ENCODE measurements at places on chromosomes 7 and 10. TPM values are rescaled to one million over a fixed set of nuclear protein-coding genes. Genes with fewer than 3 reads are reported as not detected.

DNA sequence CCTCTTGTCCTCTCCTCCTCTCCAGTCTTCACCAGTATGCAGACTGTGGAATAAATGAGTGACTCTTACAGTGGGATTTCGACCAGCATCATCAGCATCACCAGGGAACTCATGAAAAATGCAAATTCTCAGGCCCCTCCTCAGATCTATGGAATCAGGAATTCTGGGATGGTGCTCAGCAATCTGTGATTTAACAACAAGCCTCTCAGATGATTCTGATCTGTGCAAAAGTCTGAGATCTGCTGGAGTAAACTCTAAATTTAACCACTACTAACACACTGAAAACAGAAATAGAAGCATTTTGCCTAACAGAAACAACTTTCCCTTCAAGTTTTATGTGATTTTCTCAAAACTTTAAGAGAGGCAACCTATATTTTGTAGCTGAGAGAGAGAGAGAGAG lies 124.8 kb upstream of the FAM3C start:
- DNase-seq = no peak

DNA sequence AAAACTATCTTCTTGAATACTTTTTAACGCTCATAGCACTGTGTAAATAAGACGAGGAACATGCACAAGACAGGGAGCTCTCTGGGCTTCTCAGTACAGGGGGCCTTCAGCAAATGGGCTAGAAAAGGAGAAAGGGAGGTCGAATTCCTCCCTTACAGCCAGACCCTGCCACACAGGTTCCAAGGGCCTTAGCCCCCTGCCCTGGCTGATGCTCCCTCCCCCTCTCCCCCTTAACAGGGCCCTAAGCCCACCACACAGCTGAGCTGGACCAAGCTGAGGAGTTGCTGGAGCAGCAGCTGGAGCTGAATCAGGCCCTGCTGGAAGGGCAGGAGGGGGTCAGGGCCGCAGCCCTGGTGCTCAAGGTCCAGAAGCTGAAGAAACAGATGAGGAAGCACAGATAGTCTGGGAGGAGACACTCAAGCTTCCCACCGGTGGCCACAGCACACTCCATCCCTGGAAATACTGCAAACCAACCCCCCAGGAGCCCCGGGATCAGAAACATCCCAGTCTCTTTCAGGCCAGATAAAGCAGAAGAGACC lies 153.9 kb downstream of the SNX13 start:
- DNase-seq = no peak

- no peak for DNase-seq
These were observed 87.6 kb downstream of the NOD1 start for GRCh38 chr7:30390736-30391636.

GRCh38 chr7:131556053-131556908 lies at the start of gene PODXL:
Gene PODXL (minus strand): TSS chr7:131556628. CDS start chr7:131556359, 269 bp downstream.
- peak; percentile 43 for DNase-seq

DNA sequence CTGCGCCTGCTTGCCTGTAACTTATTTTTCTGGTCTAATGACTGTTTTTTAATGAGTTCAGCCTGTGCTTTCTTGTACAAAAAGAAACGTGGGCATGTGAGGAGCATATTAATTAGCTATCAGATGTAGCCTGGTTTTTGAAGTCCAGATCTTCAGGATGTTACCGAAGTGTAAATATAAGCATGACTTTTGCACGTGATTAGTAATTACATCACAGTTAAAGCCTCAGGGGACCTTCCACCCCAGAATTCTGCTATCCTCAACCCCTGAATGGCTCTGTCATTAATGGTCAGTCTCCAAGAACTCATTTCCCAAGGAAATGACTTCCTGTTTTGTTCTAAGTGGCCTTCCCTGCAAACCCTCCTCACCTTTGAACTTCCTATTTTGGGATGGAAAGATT lies 2.1 kb upstream of the PRXL2A start:
- DNase-seq = no peak

DNA sequence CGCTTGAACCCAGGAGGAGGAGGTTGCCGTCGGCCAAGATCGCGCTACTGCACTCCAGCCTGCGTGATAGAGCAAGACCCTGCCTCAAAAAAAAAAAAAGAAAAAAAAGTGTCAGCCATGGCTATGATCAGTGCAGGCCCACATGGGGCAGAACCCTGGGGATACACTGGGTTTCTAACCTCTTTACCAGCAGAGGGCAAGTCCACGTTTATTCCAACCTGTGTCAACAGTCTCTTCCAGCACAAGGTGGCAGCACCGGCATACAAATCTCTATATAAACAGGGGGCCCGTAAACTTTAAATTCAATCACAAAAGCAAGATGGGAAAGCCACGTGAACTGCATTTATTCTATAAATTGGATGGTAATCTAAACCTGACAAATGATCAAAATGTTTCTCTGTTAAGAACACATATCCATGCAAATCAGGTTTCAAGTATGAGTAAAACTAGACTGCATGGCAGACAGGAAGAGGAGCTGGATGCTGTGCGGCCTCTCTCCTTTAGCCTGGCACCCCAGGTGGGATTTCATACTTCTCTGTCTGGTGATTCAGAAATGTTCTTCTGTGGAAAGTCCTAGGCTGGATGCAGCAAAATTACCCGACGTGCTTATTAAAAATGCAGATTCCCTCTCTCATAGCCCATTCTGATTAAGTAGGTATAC lies 60.0 kb upstream of the STEAP1B start:
- peak; percentile 77 for DNase-seq

DNA sequence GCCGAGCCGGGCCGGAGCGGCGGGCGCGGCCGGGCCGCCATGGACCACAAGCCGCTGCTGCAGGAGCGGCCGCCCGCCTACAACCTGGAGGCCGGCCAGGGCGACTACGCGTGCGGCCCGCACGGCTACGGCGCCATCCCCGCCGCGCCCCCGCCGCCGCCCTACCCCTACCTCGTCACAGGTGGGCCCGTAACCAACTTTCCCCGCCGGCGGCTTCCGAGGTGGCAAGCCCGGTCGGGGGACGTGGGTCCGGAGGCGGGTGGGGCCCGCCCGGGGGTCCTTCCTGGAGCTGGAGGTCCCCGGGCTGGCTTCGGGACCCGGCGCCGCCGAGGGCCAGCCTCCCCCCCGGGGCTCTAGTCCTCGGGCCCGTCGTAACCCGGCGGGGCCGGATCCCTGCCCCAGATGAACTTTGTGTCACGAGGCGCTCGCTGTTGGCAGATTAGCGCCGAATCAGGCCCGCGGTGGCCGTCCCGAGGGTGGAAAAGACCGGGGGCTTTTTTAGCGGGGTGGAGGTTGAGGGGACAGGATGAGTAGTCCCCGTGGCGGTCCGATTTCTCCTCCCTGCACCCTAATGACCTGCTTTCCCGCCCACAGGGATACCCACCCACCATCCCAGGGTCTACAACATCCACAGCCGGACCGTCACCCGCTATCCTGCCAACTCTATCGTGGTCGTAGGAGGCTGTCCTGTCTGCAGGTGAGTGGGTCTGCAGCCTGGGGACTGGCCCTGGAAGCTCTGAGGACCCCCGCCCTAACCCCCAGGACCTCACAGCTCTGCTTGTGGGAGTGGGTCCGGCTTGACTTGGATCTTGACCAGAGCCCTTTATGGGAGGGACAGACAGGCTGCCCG lies 496 bp downstream of the BRI3 start:
- no peak for DNase-seq

MSS51 gene
- 4.9 TPM for total RNA-seq

TSPAN15 gene
- total RNA-seq = 1.8 TPM

TMEM178B gene
- 3.0 TPM for total RNA-seq
